Activated naive CD8-positive, alpha-beta T cell treated with anti-CD3 and anti-CD28 coated beads for 36 hours (primary cell): ENCODE measurements at places on chromosomes 5 and 9.
A peak's percentile ranks its signal among the peaks of the same experiment; 100 is the strongest.

GRCh38 chr5:54653956-54654614 is 136.5 kb downstream of the SNX18 start:
- H3K27ac ChIP-seq, result no peak overlapping the region
- no peaks in the 10 kb centered on the region for H3K27me3 ChIP-seq
- no peak overlapping the region for H3K4me3 ChIP-seq

GRCh38 chr5:172864747-172865146 is 30.7 kb downstream of the ERGIC1 start:
- H3K27ac ChIP-seq, result no peak overlapping the region
- H3K27me3 ChIP-seq, result no peaks in the 10 kb centered on the region
- H3K4me3 ChIP-seq, result no peak overlapping the region
- H3K4me1 ChIP-seq, result peaks cover 29% of the 10 kb centered on the region

DNA sequence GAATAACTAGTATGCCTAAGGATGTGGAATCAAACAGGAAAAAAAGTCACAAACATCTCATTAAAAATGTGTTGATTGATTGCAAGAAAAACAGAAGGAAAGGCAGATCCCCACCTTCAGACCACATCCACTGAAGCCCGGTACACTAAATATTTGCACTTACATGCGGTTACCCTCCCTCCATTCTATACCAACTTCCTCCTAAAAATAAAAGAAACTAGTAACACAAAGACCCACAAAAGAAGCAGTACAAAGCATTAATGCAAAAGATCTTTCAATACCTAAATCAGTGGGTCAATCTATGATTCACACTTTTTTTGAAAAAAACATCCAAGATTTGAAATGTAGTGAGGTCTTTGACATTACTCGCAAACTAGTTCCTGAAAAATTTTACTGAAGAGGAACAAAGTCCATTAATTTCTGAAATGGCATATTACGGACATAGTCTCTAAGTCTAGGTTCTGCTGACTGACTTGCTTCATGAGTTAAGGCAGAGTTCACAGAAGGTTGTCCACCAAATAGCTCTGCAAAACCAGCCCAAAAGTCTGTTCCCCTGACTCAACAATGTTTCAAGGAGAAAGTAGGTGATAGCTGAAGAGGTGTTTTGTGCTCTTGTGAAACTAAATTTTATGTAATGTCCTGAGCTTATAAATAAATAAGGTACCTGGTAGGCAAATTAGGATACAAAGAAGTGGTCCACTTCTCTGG is 100.7 kb downstream of the PAM start:
- no peak overlapping the region for H3K27ac ChIP-seq
- peaks cover 7% of the 10 kb centered on the region for H3K36me3 ChIP-seq
- no peaks in the 10 kb centered on the region for H3K27me3 ChIP-seq

DNA sequence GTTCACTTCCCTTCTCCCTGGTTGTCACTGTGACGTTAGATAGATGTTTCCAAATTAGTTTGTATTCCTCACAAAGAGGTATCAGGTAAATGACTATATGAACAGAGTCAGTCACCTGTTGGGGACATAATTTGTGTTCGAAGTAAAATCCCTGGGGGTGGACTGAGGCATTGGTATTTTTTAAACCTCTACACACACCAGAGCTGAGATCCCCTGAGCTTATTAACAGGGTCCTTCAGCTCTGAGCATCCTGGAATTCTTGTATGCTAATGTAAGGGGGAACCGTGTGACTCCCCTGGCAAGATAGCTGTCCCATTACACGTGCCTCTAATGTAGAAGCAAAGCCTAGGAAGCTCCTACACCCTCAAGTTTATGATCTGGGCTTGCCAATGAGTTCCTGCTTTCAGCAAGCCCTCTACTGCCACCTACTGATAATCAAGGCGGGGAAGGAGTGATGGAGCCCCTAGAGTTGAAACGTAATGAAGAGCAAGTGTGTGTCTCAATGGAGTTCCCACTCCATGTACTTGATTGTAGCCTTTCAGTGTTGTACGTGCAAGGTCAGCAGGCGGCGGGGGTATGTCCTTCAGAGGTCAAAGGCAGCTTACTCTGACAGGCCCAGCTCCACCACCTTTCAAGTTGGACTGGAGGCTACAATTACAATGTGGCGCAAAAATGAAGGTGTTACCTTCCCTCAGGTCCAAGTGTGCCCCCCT is 14.4 kb downstream of the PRKACG start:
- peak; percentile 50 for DNase-seq
- no peaks in the 10 kb centered on the region for H3K36me3 ChIP-seq
- H3K4me3 ChIP-seq, result no peak overlapping the region
- no peak overlapping the region for H3K27ac ChIP-seq
- H3K4me1 ChIP-seq, result peaks cover 17% of the 10 kb centered on the region
